ENCODE measurements at places on chromosomes 11 and 22. TPM values are rescaled to one million over a fixed set of nuclear protein-coding genes. Genes with fewer than 3 reads are reported as not detected.

DNA sequence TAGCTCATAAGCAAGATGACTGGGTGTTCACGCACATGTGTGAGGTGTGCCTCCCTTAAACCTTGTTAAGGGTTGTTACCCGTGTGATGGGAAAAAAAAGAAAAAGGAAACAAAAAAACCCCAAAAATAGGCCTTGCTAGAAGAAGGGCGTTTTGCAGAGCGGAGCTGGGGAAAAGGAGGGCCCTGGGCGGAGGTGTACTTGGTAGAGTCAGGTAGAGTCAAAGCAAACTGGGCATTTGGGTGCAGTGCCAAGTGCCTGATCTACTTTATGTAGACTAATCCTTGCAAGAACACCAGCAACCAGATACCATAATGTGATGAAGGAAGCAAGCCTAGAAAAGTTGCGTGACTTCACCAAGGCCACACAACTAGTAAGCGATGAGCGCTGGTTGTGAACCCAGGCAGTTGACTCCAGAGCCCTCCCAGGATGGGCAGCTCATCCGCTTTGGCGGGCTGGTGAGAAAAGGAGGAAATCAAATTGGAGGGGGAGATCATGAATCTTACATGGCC, 1.2 kb upstream of the TIRAP start:
- no peak for DNase-seq

DNA sequence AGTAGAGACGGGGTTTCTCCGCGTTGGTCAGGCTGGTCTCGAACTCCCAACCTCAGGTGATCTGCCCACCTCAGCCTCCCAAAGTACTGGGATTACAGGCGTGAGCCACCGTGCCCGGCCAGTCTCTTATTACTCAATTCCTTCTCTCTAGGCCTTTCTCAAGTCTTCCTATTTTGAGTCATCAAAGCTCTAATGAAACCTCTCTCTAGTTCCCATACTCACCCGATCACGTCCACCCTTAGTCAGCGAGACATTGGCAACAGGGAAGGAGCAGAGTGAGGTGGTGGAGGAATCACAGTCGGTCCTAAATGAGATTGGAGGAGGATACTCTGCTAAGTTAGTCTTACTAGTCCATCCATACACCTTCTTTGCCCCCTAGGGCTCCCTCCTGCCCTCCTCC, 5.0 kb downstream of the BSCL2 start:
- DNase-seq = no peak

- no peak for DNase-seq
These were observed 93.7 kb downstream of the FCHSD2 start for GRCh38 chr11:73048446-73048845.

DNA sequence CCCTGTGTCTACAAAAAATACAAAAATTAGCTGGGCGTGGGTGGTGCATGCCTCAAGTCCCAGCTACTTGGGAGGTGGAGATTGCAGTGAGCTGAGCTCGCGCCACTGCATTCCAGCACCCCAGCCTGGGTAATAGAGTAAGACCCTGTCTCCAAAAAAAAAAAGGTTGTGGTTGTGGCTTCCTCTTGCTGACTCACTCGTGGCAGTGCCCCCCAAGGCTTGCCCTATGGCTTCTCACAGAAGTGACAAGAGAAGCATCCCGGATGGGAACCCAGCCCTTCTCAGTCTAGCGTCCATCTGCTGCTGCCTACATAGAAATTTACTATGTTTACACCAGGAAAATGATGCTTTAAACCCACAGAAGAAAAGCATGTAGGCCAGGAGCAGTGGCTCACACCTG, 68.5 kb upstream of the PITPNB start:
- peak; percentile 84 for DNase-seq

DNA sequence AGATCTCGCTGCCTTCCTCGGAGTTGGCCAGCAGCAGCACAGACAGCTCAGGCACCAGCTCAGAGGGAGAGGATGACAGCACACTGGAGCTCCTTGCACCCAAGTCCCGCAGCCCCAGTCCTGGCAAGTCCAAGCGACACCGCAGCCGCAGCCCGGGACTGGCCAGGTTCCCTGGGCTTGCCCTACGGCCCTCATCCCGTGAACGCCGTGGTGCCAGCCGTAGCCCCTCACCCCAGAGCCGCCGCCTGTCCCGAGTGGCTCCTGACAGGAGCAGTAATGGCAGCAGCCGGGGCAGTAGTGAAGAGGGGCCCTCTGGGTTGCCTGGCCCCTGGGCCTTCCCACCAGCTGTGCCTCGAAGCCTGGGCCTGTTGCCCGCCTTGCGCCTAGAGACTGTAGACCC, 6.4 kb downstream of the PLA2G3 start:
- DNase-seq = no peak

DNA sequence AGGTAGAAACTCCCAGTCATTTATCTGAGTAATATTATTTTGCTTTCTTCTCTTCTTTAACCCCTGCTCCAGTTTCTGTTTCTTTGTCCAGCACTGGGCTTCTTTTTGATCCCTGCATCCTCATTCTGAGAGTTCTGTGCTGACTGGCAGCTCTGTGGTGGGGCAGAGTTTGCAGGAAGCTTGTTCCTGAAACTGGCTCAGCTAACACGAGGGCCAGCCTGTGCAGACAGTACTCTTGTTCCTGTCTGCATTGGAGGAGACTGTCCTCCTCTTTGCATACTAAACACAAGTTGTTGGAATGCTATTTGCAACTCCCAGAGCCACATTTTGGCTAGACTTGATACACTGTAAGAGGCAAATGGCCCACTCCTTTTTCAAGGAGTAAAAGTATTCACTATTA, 93.1 kb upstream of the HORMAD2 start:
- no peak for DNase-seq

DNA sequence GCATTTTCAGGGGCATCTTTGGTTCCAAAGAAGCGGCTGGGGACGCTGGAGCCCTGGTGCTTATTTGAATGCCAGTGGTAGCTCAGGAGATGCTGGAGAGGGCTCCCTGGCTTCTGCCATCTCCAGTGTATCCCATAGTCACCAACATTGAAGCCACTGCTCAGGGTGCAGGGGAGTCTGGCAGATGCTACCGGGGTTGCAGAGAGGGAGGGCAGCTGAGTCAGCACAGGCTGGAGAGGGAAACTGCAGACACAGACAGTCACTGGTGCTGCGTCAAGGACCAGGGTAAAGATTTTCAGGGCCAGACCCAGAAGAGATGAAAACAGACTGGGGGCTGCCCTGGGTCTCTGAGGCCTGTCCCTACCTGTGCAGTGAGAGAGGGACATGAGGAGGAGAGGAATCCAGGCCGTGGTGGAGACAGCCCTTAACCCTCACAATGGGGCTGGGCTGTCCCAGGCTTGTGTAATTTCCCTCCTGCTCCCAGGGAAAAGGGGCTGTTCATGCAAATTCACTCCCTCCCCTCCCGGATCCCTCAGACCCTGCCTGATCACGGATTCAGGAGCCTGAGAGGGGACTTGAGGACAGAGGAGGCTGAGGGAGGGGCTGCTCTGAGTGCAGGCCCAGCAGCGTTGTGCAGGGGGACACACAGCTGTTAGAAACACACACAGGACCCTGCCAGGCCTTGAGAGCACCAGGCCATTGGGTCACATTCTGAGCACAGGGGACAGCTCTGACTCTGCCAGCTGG, 126.9 kb upstream of the GRK3 start:
- no peak for DNase-seq

- DNase-seq = no peak
These were observed 131.8 kb downstream of the APIP start for GRCh38 chr11:34784318-34784841.

DNA sequence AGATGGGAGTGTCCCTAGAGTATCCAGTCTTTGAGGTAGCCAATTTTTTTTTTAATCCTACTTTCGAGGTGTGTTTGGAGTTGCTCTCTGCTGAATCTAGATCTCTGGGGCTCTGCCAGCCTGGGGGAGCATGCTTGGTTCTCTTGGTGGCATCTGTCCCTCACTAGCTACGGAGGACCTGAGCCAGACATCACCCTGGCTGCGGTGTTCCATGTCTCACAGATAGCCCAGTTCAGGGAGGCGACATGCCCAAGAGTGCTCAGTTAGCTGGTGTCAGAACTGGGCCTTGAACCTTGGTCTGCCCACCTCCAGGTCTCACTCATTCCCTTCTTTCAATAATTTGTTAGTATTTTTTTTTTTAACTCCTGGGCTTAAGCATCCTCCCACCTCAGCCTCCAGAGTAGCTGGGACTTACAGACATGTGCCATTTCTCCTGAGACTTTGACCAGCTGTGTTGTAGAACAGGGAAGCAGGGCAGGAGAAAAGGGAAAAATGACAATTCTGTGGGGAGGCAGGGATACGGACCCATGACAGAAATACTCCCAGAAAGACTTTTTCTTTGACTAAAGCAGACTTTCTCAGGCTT, 621 bp downstream of the HMOX1 start:
- no peak for DNase-seq

DNA sequence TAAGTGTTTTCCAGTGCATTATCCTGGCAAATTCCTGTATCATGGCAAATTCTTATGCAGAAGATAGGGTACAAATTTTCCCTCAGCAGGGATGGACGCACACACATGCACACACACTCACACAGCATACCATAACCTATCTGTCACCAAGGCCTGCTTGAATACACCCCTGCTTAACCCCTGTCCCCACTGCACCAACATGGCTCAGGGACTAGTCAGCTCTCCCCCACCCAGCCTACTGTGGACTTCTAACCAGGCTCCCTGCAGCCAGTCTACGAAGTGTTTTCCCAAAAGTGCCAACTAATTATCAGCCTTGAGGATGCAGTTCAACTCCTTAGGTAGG, 63.1 kb downstream of the RAB30 start:
- DNase-seq = no peak

GRCh38 chr11:60315871-60316270, 11.2 kb upstream of the MS4A6E start:
- no peak for DNase-seq

DNA sequence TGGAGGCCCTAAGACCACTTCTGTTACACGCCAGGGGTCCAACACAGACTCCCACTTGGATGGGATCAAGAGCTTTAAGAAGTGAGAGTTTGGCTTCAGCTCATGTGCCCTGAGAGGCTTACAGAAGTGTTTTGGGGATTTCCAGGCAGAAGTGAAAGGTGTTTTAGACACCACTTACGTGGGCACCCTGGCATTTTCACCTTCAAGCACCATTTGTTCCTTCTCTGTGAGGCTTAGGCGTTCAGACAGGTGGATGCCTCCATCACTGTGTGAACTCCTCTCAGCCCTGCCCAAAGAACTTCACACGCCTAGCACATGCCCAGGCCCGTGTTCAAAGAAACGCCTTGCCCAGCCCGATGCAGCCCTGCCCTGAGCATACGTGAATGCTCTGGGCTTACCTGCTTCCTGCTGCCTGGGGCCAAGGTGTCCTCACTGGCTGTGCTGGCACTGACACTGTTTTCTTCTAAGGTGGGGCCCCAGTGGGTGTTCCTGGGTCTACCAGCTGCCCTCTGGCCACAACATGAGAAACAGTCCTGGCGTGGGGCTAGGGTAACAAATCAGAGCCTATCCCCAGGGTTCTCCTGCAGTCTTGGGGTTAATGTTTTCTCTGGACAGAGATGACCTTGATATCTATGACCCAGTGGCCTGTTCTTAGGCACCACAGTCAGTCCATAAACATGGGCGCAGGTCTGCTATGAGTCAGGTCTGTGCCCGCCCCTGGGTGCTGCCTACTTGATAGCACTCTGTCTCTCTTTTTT, 34.0 kb downstream of the AMPD3 start:
- DNase-seq = peak; percentile 75

DNA sequence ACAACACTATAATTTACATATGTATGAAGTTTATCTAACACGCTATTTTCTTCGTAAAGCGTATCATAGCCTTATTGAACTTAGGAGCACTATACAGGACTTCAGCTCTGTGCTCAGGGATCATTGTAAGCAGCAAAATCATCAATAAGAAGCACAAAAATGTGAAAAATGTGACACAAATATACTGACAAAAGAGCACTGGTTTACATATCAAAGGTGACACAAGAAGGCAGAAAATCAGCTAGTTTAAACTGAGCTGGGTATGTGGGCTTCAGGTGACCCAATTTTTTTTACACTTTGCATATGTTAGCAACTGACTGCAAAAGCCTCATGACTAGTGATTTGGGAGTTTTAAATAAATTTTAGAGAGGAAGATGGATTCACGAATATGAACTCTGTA, 215.2 kb upstream of the CHORDC1 start:
- no peak for DNase-seq

- DNase-seq = no peak
These were observed at the start of gene BLID for GRCh38 chr11:122115524-122116379. BLID (minus strand) TSS chr11:122116215; CDS start chr11:122115922, 293 bp downstream.

DNA sequence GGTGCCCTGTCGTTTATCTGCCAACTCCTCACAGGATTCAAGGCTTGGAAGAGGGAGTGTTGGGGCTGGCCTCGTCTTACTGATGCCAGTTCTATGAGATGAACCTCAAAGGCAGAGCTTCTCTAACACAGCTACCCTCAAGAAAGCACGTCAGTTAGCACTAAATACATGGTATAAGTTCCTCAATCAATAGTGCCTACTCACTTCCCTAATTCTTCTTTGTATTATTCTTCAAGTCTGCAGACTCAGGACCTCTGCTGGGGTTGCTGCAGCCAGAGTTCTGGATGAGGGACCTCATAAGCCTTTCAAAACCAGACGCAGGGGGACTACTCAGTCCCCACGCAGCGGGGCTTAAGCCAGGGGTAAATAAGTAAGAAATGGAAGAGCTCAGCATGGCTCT, 118.3 kb downstream of the VPREB1 start:
- DNase-seq = peak; percentile 30

- no peak for DNase-seq
These were observed 102.7 kb upstream of the BIRC3 start for GRCh38 chr11:102214623-102215022.

DNA sequence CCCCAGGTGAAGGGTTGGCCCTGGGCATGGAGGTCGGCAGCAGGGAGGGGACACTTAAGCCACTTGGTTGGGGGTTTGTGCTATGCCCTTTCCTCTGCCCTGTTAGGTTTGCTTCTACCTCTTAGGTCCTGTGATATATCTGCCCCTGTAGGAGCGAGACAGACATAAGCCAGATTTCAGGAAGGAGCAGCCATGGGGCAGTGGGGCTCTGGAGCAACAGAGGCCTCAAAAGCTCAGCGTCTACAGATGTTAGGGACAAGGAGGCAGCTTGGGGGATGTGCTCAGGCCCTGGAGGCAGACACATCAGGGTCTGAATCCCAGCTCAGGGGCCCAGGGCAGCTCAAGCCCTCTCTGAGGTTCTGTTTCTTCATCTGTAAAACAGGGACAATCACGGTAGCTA, 27.2 kb upstream of the KCNQ1OT1 start:
- DNase-seq = no peak

- no peak for DNase-seq
These were observed 5.6 kb downstream of the SCN2B start for GRCh38 chr11:118170882-118171268.

GRCh38 chr11:12126344-12127019, 16.1 kb downstream of the MICAL2 start:
- no peak for DNase-seq

- DNase-seq = no peak
These were observed at the start of gene MAPK11 for GRCh38 chr22:50269970-50270665. MAPK11 (minus strand) TSS chr22:50270380; CDS start chr22:50270292, 88 bp downstream.

OR52N4 gene
- total RNA-seq = not detected

APOBEC3A gene
- total RNA-seq = not detected

UQCC3 gene
- total RNA-seq = 6.8 TPM

RGL4 gene
- total RNA-seq = not detected

DEFB131B gene
- not detected for total RNA-seq

OR2AT4 gene
- not detected for total RNA-seq

PKDREJ gene
- total RNA-seq = 0.05 TPM

APOBEC3C gene
- 30.7 TPM for total RNA-seq

CHRM4 gene
- total RNA-seq = 0.21 TPM

INSC gene
- not detected for total RNA-seq

FAM180B gene
- 0.52 TPM for total RNA-seq

RBM4B gene
- total RNA-seq = 31.2 TPM

TNNI2 gene
- 1.0 TPM for total RNA-seq

Data from osteocyte (in vitro differentiated cells).